RKO (cell line): ENCODE measurements at places on chromosomes 3 and 15.
A peak's percentile ranks its signal among the peaks of the same experiment; 100 is the strongest.

DNA sequence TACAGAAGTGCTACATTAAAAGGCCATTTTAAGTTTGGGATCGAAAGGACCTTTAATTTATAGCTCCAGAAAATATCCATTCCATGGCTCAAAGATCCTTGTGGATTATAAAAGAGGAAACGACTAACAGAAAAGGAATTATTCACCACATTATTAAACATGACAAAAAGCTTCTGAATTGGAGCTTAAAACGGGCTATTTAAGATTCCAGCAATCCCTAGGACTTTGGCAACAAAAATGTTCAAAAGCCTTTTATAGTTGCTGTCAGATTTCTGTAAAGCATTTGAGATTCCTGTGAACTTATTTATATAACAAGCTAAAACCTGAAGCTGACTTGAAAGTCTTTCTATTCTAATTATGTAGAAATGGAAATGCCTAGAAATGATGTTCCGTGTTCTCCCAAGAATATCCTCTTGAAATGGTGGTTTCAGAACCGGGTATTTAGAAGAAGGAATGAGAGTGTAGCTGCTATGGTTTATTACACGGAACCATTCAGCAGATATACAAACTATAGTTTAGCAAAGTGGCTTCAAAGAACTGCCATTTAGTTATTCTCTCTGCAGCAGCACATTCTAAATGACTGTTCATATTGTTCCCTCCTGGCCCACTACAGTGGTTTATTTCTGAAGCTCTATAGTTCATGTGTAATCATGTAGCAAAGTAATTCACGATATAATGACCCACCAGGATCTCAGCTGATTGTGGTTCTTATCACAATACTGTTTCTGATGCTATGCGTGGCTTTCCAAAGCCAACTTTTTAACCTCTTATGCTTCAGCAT lies 961.7 kb downstream of the FHIT start:
- DNase-seq, result no peak

- no peak for DNase-seq
These were observed 3.0 kb downstream of the PLSCR4 start for GRCh38 chr3:146247911-146248310.

GRCh38 chr3:174538151-174538550 lies 321.0 kb upstream of the NAALADL2 start:
- DNase-seq, result no peak

- DNase-seq, result no peak
These were observed 13.2 kb downstream of the PARP15 start for GRCh38 chr3:122590610-122591009.

- no peak for DNase-seq
These were observed 5.7 kb downstream of the DUT start for GRCh38 chr15:48336940-48337339.

DNA sequence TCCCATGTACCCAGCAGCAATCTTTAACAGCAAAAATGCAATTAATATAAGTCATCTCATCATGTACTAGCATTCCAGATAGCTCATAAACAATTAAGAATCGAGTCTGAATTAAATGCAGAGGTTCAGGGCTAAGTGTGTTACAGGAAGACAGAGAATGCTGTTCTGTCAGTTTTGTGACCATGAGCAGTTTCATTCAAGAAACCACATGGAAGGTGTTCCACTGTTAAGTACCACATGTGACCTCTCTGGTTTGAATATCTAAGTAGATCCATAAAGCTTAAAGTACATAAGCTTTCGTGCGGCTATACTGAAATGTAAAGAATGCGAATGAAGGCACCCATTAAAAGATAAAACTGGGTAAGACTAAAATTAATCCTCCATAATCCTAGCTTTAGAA lies 272.3 kb downstream of the IL5RA start:
- no peak for DNase-seq

GRCh38 chr3:95277613-95278012 lies 1214.8 kb downstream of the NSUN3 start:
- no peak for DNase-seq

DNA sequence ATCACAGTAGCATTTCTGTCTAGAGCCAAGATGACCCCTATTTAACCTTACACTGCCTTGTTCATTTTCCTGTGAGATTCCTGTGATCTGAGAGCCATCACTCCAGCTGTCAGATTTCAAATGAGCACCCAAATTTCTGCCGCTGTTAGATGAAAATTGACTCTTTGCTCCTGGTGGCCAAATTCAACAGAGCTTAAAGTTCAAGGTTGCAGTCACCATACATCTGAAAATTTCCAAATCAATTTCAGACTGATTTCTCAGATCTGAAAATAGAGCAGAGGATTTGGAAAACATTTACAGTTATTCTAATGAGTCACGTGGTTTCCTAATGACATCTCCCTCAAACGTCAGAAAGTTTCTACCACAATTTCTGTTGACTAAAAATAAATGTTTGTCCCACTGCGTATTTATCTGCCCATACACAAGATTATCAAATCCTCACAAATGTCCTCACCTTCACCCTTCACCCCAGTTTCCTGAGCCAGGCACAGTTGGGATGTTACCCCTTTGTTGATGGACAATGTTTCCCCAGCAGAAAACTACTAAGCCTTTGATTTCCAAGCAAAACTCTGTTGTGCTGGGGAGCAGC lies 16.4 kb downstream of the HDC start:
- no peak for DNase-seq

GRCh38 chr15:101168898-101169494 lies 82.9 kb downstream of the CHSY1 start:
- no peak for DNase-seq

DNA sequence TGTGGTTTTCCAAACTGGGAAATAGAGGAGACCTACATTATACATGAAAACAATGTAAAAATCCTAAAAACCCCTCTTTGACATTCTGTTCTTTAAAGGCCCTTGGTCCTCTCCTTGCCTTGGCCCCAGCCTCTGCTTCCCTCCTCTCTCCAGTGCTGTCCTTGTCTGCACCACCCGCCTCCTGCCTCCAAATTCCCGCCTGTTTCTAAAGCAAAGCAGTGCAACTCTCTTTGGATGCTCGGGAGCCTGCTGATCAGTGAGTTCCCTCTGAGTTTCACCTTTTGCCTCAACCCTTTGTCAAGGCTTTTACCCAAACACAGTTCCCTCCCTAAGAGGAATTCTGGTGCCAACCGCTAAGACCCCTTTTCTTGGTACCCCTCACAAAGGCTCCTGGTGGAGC lies 8.0 kb downstream of the ANKDD1A start:
- DNase-seq, result no peak

DNA sequence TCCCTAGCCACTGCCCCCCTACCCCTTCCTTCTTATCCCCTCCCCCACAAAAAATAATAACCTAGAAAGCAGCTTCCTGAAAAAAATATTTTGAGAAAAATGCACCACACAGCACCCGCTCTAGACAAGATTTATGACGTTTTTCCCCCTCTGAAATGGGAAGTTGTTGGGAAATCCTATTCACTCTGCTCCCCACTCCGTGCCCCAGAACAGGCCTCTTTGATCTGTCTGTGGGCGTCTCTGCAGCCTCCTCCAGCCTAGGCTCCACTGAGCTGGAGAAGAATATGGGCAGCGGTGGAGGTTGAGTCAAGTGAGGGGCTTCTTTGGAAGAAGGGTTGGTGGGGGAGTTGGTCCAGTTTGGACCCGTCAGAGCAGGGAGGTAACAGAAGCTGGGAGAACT lies 28.5 kb upstream of the POLG start:
- DNase-seq, result no peak

DNA sequence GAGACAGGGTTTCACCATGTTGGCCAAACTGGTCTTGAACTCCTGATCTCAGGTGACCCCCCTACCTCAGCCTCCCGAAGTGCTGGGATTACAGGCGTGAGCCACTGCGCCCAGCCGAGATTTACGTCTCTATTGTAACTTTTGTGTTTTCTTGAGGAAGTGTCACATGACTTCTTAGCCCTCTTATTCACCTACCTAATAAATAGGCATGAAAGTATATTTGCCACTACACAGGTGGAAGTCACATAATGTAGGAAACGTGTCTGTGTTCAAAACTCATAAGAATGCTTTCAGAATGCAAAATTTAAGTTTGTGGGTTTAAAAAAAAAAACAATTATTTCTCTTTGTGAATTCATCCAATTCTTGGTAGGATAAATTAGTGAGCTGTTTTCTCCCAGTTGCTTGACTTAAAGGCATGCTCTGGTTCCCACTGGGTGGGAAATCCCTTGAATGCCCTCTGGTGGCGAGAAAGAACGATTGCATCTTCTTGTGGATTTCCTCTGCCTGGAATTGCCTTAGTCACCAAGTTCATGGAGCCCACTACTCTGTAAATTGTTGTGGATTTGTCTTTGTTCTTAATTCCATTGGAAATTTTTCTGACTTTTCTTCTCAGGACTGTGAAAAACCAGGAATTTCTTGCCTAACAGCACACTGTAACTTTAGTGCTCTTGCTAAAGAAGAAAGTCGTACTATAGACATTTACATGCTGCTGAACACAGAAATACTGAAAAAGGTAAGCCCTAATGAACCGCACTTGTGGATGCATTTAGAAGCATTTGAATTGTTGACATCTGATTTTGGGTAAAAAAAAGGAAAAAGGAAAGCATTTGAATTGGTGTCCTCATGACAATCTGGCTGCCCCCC lies 82.2 kb upstream of the CTDSPL start:
- peak; percentile 85 for DNase-seq

- DNase-seq, result no peak
These were observed 29.5 kb upstream of the ULK4 start for GRCh38 chr3:41991437-41991836.

DNA sequence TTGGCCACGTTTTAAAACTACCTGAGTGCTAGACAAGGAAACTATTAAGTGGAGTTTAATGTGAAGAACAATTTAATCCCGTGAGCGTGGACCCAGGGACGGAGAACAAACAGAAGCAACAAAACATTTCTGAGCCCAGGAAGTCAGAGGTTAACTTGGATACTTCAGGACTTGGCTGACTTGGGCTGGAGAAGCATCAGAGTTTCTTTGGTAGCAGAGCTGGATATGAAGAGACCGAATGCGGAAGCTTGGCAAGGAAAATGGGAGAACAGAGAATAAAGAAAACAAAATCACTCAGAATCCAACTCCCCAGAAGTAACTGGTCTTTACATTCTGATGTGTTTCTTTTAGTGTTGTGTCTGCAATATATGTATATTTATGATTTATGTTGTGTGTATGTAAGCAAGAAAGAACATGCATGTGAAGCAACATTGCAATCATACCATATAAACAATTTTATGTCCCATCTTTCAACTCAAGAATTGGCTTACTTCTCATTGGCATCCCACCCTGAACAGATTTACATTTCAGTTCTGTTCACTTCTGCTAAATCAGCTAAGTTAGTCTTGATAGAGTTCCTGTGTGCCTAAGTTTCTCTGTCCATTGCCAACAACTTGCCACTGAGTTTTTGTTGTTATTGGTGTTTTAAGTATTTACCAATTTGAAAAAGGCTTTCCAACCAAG lies 17.2 kb upstream of the PLOD2 start:
- no peak for DNase-seq

DNA sequence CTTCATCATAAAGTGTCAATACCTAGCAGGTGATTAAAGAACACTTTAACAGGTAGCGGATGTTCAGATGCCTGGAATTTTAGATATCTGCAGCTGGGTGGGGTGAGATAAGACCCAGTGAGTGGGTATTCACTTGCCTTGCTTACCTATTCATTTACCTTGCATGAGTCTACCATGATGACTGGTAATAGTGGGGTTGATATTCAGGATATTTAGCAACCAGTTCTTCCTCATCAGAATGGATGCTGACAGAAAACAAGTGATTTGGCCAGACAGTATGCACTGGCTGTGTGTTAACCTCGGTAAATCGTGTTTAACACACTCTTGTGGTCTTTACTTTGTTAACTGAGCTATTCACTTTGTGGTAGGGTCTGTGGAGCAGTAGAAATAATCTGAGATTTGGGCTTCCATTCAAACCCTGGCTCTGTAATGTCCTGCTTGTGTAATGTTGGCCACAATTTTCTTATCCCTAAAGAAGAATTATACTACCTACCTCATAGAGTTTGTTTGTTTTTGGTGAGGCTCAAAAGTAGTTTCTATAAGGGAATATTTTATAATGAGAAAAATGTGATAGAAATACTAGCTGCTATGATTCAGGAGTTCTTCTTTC lies 391.9 kb upstream of the TBL1XR1 start:
- DNase-seq, result no peak

DNA sequence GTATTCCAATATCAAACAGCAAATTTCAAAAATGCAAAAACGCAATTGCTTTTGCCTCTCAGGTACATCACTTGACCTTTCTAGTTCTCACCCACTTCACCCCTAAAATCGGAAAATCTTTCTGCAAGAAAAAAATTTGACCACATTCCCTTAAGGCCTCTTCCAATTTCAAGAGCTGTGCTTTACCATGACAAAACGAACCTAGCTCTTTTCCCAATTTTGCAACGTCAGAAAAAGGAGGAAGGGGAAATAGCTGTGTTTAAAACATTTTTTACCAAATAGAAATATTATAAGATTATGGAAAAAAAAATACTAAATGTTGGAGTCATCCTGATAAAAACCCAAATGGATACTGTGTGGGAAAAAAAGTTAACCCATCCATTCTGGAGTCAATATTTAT lies 1.1 kb upstream of the NR2C2 start:
- DNase-seq, result no peak

DNA sequence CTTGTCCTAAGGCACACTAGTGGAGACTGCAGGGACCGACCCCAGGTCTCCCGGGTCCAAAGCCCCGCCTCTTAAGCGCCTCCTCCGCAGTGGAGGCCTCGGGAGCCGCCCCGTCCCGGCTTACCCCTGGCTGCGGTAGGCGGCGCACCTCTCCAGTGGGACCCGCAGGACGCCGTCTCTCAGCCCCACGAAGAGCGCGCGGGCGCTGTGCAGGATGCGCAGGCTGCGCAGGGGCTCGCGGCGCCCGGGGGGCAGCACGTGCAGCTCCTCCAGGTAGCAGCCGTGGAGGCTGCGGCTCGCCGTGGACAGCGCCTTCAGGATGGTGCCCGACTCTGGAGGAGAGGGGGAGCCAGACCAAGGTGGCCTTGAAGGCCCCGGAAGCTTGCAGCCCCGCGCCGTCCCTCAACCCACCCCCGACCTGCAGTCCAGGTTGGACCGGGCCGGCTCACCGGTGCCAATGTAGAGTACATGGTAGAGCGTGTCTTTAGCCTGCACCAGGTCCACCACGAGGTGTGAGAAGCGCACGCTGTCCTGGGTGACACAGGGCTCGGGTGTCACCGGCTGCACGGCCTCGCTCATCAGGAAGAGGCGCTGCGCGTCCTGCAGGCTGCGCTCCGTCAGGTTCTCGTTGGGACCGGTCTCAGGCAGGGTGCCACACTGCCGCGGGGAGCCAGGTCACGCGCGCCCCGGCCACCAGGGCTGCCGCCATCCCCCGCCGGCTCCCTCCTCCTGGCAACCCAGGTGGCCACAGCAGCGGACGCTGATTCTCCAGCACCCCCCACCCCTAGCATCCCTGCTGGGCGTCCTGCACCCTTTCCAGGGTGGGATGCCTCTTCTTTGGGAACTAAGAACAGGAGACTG lies 105.5 kb downstream of the SEMA5B start:
- no peak for DNase-seq

DNA sequence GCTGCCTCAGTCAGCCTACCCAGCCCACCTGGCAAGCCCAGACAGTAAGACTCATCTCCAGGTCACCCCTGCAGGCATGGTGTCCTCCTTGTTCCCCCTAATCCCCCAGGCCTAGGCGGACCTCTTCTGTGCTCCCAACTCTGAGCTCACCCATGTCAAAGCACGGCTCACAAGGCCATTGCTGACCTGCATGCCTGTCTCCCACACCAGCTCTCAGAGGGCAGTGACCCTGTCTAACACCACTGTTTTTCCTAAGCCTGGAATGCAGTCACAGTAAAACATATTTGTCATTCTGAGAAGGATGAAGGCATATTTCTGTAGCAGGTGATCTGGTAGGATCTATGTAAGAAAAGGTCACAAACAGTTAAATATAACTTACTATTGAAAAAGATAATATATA lies 110.3 kb upstream of the HACD2 start:
- DNase-seq, result no peak

- no peak for DNase-seq
These were observed 233.7 kb downstream of the OCA2 start for GRCh38 chr15:27865323-27865922.
